ENCODE measurements at places on chromosomes 13 and 19.

- DNase-seq, result no peak
Measured at GRCh38 chr19:47518139-47518538, 3.3 kb upstream of the NAPA start.

DNA sequence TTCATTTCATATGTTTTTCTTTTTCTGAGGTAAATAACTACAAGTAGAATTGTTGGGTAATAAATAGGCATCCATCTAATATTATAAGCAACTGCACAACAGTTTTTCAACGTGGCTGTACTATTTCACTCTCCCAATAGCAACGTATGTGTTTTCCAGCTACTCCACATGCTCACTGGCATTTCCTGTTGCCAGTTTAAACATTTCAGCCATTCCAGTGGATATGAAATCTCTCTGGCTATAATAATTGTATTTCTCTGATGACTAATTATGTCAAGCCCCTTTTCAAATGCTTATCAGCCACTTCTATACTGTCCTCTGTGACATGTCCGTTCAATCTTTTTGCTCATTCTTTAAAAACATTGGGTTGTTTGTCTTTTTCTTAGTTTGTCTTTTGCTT, 26.8 kb upstream of the ALOX5AP start:
- DNase-seq, result no peak

- no peak for DNase-seq
Measured at GRCh38 chr13:110629735-110630134, 14.4 kb downstream of the NAXD start.

DNA sequence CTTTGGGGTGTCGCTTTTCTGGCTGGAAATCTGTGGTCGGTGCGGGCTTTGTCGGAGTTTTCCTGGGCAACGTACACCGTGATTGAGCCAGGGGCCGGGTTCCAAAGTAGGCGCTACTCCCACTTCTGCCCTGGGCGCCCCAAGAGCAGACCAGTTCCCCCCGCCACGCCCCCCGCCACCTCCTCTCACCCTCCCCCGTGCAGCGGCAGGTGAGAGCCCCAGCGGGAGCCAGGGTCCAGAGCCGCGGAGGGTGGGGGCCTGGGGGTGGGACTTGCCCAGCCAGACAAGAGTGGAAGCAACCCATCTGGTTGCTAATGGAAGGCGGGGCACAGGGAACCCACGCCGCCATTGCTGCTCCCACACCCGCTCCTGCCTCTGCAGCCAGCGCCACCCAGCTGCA, 2195.9 kb downstream of the PCDH9 start:
- DNase-seq, result no peak

DNA sequence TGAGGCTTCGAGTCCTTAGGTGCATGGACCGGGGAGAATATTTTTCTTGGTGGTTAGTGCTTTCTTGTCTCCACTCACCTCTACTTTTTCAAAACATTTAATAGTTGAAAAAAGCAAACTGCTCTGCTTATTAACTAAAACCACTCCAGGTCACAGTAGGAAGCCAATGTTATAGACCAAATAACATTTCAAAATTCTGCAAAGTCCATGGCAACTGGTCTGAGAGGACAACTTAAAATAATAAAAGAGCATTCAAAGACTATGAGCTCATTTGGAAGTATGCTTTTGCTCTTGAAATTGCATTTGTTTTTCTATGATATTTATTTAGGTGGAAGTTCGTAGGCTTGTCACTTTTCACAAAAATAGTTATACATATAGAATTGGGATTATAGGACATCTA, 483.0 kb downstream of the DCT start:
- DNase-seq, result no peak

DNA sequence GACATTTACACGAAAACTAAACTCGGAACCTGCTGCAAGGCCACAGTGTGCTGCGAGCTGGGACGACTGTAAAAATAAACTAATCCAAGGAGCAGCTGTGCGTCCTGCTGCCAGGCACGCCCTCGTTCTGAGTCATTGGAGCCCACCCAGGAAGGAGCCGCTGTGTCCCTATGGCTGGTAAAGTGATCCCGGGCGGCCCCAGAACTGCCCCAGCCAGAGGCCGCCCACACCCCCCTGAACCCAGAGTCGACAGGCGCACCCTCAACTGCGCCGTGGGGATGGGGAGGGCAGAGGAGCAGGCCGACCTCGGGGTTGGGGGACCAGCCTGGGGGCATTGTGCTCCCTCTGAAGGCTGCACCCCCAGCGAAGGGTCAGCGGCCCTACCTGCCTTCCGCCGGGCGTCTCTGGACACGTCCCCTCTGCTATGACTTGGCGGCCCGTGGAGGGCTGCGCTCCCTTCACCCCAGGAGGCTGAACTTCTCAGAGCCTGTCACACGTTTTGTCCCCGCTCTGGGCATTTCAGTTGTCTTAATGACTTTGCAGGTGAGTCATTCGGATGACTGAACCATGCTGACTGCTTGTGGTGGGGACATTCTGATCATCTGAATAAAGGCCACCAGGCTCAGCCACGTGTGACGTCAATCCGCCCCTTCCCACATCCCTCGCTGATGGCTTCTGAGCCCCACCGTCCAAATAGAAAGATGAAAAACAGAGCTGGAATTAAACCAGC, 42.7 kb downstream of the ADPRHL1 start:
- DNase-seq, result no peak

DNA sequence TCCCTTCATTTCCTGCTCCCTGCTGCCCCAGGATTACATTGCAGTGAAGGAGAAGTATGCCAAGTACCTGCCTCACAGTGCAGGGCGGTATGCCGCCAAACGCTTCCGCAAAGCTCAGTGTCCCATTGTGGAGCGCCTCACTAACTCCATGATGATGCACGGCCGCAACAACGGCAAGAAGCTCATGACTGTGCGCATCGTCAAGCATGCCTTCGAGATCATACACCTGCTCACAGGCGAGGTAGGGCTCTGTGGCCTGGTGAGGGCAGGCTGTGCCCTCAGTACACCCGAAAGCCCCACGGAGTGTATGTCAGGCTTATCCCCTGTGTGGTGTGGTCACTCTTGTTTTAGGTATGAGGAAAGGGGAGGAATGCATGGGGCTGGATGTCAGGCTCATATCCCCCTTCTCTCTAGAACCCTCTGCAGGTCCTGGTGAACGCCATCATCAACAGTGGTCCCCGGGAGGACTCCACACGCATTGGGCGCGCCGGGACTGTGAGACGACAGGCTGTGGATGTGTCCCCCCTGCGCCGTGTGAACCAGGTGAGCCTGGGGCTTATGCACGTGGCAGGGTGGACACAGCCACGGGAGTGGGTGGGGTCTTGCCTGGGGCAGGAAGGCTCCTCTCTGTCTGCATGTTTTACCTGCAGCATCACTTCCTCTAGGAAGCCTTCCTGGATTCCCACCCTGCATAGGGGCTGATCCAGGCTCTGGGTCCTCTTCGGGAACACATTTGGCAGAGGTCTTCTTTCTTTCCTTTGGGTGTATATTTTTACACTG, 2.3 kb upstream of the RNF225 start:
- no peak for DNase-seq

DNA sequence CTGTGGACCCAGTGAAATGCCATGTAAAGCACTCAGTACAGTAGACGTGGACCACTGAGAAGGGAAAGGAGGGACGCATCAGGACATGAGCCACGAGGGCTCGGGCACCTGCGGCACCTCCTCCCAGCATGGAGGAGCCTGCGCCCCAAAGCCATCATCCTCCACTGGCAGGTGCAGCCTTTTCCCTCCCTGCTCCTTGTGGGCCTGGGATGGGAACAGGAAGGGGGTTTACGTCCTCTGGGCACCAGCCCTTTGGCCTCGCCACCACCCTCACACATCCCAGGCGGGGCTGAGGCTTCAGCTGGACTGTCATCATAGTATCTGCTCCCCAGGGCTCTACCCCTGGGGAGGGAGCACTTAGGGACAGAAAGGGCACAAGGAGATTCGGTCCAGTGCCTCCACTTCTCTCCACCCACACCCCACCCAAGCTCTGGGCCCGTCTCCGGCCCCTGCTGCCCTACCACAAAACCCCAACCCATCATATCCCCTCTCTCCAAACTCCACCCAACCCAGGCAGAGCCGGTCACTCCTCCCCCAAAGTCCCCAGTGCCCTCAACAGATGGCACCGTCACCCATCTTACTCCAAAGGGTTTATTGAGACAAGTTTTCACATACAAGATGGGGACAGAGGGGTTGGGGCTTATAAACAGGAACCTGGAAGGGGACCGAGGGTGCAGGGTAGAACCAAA, 2.2 kb upstream of the PRKD2 start:
- DNase-seq, result no peak

DNA sequence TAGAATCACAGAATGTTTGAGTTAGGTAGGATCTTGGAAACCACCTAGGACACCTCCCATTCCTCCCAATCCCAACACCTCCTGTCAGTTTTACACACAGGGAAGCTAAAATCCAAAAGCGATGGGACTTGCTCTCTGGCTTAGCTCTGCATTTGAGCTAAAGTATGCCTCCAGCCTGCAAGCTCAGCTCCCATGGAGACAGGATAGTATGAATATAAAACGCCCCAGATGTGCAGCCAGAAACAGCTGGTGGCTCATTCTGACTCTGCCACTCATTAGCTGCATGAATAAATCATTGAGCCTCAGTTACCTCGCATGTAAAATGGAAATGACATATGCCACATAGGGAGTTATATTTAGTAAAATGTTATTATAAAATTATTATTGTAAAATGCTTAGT, 336.0 kb downstream of the SUCLA2 start:
- no peak for DNase-seq

- DNase-seq, result no peak
Measured at GRCh38 chr13:30892966-30893365, 13.1 kb upstream of the MEDAG start.

DNA sequence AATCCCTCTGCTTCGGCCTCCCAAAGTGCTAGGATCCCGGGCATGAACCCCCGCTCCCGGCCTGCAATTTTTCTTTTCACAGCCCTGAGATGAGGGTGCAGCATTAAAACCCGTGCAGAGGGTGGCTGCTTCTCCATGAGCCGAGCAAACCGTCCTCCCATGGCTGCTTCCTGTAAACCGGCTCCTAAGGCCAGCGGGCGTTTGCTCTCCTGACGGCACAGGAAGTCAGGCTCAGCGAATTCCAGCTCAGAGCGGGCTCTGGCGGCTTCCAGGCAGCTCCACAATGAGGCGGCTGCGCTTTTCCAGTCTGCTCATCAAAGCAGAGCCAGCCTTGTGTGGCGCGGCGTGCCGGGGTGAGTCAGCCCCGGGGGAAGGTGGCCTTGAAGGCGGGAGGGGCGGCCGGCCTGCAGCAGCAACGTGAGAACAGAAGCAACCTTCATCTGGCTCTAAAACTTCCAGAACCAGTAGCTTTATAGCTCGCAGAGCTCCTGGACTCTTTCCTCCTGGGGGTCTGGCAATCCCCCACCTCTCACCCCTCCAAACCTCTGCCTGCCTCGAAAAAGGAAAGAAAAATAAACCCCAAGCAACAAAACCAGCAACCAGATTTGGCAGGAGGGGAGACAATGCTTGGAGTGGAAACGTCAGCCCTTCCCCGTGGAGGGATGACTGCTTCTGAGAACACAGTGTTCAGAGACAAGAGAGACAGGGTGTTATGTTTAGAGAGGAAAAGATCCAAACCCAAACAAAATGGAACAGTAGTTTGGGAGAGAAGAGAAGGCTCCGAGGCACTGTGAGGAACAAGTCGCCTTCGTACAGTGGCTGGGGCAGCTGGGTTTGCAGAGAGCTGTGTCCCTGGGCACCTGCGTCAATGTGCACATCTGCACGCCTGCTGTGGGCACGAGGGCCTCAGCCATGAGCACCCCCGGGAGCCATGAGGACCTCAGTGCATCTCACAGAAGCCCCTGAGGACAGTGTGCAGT, 67.8 kb downstream of the GADD45B start:
- peak; percentile 94 for DNase-seq

DNA sequence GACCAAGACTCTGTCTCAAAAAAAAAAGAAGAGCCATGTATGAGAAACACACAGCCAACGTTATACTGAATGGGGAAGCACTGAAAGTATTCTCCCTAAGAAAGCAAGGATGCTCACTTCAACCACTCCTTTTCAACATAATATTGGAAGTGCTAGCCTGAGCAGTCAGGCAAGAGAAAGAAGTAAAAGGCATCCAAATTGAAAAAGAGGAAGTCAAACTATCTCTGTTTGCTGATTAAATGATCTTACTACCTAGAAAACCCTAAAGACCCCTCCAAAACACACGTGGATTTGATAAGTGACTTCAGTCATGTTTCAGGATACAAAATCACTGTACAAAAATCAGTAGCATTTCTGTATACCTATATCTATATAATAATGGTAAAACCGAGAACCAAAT, 16.2 kb downstream of the WBP4 start:
- DNase-seq, result no peak

DNA sequence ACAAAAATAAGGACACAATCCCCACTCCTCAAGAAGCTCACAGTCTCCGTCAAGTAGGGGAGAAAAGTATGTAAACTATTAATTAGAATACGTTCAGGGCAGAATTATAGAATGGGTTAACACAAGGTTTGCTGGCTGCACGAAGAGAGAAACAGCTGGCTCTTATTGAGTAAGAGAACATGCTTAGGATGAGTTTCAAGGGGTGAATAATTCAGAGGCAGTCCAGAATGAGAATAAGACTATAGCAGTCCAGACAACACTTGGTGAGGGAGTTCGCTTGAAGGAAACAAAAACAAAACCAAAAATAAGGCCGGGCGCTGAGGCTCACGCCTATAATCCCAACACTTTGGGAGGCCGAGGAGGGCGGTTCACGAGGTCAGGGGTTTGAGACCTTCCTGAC, 61.9 kb downstream of the THSD1 start:
- no peak for DNase-seq

- DNase-seq, result no peak
Measured at GRCh38 chr19:13022111-13022858, 27.0 kb downstream of the NFIX start.

- DNase-seq, result no peak
Measured at GRCh38 chr19:21590867-21591266, 85.5 kb downstream of the ZNF429 start.

GRCh38 chr13:110826101-110826500, 88.8 kb downstream of the ANKRD10 start:
- no peak for DNase-seq

DNA sequence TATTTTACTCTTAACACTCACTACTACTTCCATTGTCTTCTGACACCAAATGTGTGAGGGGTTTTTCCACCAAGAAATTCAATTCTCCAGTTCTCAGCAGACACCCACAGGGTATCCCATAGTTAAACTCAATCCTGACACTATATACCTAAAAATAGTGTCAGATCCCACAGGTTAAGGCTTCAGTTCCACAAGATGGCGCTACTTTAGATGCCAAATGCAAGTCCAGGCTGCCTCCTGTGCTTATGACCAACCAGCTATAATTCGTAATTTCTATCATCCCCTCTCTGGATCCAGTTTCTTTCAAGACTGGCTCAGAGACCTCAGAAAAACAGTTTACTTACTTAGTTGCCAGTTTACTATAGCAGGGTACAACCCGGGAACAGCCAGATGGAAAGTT, 1146.2 kb upstream of the SPRY2 start:
- peak; percentile 19 for DNase-seq

GRCh38 chr19:8209462-8210378, 550 bp downstream of the CERS4 start:
- peak; percentile 44 for DNase-seq
